ENCODE measurements at places on chromosomes 7 and 10.

DNA sequence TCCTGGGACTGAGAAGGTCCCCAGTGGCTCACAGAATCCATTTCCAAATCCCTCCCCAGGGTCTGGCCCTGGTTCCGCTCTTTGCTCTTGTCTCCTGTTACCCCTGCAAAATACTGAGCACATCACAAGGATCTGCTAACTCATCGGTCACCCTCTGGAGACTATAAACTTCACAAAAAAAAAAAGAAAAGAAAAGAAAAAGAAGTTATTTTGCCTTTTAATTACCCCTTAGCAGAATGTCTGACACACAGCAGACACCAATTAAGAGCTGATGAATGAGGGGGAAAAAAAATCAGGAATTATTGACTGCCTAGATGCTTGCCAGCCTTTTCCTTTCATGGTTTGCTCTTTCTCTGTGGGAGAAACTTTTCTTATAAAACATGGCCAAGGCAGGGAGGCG lies 578.7 kb downstream of the GRID1 start:
- DNase-seq, result no peak

- DNase-seq, result no peak
These were observed 149.2 kb downstream of the CACNA2D1 start for GRCh38 chr7:82294382-82294784.

- no peak for DNase-seq
These were observed 82.1 kb downstream of the NDUFB2 start for GRCh38 chr7:140778568-140778967.

- DNase-seq, result no peak
These were observed 39.3 kb downstream of the BAZ1B start for GRCh38 chr7:73482746-73483145.

- no peak for DNase-seq
These were observed 49.8 kb upstream of the SEMA3C start for GRCh38 chr7:80968606-80969005.
